ENCODE measurements at places on chromosomes 16 and 17.

DNA sequence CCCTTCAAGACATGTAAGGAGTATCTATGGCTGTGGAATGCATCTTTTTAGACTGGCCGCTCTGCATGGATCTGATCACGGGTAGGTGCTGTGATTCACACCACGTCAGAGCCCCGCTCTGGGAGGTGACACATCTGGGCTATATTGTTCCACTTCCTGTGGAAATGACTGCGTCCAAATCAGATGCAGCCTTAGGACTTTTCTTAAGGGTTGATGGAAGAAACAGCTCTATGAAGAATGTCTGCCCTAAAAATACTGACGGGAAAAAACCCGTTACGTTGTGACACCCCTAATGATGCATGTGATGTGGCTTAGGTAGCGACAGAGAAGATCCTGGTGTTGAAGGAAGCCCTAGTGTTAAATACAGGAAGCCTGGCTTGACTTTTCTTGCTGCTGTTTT is 12.2 kb downstream of the BANP start:
- no peak for DNase-seq

GRCh38 chr17:49887086-49887743 is 39.3 kb upstream of the TAC4 start:
- DNase-seq, result no peak

DNA sequence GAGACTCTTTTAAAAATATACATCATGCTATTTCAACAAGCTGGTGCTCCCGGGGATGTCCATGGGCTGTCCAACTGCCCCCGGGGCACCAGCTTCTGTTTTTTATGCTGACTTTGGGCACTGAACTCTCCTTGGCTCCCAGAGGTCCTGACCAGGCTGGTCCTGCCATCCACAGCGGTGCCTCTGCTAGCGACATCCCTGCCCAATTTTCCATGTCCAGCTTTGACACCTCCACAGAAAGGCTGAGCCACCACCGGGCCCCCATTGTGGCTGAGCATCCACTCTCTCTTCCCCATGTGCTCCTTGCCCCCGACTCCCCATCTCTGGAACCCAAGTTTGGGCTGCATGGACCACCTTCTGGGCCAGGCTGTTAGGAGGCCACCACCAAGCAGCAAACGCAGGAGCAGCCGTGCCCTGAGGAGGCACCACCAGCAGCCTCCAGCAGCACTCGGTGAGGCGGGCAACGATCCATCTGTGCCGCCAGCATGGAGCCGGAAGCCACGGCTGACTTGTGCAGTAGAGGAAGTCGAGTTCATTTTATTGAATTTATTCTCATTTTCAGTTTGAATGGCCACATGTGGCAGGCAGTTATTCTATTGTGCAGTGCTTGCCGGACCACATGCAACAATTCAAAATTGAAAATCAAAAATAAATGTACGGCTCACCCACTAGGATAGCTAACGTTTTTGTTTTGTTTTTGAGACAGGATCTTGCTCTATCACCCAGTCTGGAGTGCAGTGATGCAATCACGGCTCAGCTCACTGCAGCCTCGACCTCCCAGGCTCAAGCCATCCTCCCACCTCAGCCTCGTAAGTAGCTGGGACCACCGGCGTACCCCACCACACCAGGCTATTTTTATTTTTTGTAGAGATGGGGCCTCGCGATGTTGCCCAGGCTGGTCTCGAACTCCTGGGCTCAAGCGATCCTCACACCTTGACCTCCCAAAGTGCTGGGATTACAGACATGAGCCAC is 2.8 kb upstream of the MEAK7 start:
- DNase-seq, result peak; percentile 59

GRCh38 chr17:46876926-46877325 is 25.5 kb downstream of the WNT9B start:
- DNase-seq, result no peak

DNA sequence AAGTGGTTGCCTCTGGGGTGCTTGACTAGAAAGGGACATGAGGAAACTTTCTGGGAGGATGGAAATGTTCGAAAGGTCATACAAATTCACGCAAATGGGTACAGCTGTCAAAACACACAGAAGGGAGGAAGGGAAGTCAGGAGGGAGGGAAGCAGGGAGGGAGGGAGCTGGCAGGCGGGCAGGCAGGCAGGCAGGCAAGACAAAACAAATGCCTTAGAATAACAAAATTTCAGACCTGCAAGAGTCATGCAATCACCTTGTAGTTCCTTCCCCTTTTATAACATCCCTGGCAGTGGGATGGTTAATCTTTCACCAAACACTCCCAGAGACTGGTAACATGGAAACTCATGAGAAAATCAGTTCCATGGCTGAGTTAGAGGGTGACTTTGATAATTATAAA is 189.2 kb downstream of the STX8 start:
- no peak for DNase-seq

DNA sequence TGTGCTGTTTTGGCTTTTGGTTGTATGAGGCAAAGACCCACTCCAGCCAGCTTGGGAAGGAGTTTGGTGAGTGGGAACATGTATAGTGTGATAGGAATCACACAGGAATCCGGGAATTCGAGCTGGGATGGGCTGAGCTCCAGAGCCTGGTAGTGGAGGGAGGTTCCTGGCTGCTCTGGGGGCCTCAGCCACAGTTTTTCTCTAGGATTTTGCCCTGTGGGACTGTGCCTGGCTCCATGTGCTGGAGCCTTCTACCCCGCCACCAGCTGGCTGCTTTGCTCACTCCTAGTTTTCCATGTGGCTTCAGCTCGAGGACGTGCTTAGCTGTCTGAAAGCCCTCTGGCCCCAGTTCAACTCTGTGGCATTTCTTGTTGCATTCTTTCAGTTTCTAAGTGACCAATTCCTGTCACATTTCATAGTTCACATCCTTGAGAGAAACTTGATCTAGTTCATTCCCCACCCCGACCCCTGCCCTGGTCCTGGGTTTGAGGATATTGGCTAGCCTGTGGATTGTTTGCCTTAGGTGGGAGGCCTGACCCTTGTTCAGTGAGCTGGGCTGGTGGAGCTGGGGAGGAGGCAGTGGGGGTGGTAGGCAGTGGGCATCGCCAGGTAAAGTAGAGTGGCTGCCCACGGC is 5.0 kb downstream of the SEC14L1 start:
- DNase-seq, result no peak

GRCh38 chr16:14088155-14088753 is 17.1 kb downstream of the MRTFB start:
- DNase-seq, result no peak

DNA sequence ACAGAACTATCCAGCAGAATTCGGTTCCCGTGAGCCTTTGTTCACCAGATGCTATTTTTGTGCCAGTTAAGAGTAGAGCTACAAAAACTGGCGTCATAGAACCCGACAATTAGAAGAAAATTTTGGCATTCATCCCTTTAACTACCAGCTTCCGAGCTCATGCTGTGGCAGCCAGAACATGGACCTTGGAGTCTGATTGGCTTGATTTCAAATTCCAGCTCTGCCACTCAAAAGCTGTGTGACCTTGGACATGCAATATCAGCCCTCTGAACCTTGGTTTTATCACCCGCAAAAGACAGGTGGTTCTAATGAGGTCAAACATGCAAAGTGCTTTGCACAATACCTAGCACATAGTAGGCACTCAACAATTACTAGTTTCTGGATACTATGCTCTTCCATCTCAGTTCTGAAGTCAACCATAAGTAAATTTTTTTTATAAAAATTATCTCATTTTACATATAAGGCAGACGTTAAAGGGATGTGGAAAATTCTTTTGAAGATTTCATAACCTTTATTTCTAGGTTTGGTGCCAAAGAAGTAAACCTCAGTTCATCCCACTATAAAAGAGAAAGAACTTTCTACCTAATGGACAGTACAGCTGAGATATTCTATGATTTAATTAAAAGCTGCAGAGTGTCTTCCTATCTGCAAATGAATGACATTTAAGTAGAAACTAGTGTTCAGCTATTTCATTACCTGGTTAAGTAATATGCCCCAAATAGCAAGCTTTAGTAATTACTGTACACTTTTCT is 331.5 kb downstream of the HAPSTR1 start:
- DNase-seq, result no peak

- DNase-seq, result no peak
Measured at GRCh38 chr16:14672403-14672971, 21.6 kb downstream of the PLA2G10 start.

DNA sequence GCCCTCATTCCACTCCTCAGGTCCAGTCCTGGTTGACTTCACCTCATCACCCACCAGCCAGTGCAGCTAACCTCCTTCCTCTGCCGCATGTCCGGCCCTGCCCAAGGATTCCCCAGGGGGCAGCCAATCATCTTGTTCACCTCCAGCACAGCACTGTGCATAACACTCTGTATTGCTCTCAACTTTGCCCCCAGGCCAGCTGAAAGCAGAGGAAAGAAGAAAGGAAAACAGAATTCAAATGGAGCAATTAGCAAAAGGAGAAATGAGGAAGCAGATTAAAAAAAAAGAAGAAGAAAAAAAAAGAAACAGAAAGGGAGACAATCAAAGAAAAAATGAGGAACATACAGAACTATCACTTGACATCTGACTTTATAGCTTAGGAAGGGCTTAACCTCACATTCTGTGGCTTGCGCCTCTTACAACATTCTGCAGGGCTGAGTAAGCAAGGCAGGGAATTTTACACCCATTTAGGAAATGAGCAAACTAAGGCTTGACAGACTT is 26.1 kb downstream of the GAS7 start:
- peak; percentile 53 for DNase-seq

GRCh38 chr16:15648135-15648730 is 1.8 kb upstream of the NDE1 start:
- no peak for DNase-seq

- no peak for DNase-seq
Measured at GRCh38 chr17:7218758-7219157, 878 bp downstream of the DLG4 start.

GRCh38 chr17:58121925-58122324 is 26.3 kb upstream of the OR4D1 start:
- DNase-seq, result peak; percentile 72

DNA sequence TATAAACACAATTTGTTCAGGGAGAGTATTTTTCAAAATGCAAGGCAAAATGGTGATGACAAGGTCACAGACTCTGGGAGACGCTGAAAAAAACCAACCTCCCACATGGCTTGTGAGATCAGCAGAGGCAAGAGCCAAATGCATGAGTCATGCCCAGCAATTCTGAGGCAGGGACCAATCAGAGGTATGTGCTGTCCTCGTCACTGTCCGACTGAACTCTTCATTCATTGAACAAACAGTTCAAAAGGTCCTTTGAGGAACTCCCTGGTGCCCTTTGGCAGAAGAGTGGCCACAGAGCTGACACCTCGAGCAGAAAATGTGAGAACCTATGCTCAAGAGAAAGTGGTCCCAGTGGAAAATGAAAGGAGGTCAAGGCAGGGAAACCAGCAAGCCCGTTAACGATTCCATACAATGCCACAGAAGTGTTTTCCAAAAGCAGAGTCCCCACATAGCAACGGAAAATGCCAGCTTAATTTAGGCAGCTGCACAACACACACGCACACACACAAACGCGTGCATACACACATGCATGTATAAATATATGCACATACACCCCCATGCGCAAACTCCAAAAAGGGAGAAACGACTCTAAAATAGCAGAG is 50.9 kb downstream of the CDH11 start:
- DNase-seq, result no peak

- DNase-seq, result no peak
Measured at GRCh38 chr16:88511906-88512305, 58.3 kb upstream of the ZC3H18 start.

DNA sequence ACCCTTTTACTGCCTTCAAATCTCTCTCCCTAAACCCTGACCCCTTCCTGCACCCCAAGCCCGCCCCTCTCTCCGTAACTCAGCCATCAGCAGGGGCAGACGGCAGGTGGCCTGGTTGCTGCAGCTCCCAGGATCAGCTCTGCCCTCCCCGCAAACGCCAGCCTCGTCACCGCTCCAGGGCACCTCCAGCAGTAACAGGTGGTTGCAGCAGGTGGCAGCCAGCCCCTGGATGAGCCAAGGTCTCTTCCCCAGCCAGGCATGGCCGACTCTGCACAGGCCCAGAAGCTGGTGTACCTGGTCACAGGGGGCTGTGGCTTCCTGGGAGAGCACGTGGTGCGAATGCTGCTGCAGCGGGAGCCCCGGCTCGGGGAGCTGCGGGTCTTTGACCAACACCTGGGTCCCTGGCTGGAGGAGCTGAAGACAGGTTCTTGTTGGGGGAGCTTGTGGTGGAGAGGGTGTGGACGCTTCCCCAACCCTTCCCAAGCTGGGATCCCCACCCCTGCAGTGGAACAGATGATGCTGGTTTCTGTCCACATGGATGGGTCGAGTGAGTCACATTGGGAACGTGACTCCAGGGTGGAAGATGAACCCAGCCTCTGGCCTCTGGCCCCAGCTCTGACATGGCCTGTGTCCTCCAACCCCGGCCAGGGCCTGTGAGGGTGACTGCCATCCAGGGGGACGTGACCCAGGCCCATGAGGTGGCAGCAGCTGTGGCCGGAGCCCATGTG is 558 bp downstream of the HSD3B7 start:
- no peak for DNase-seq

GRCh38 chr16:48535831-48536613 is 74.0 kb downstream of the N4BP1 start:
- DNase-seq, result peak; percentile 72

DNA sequence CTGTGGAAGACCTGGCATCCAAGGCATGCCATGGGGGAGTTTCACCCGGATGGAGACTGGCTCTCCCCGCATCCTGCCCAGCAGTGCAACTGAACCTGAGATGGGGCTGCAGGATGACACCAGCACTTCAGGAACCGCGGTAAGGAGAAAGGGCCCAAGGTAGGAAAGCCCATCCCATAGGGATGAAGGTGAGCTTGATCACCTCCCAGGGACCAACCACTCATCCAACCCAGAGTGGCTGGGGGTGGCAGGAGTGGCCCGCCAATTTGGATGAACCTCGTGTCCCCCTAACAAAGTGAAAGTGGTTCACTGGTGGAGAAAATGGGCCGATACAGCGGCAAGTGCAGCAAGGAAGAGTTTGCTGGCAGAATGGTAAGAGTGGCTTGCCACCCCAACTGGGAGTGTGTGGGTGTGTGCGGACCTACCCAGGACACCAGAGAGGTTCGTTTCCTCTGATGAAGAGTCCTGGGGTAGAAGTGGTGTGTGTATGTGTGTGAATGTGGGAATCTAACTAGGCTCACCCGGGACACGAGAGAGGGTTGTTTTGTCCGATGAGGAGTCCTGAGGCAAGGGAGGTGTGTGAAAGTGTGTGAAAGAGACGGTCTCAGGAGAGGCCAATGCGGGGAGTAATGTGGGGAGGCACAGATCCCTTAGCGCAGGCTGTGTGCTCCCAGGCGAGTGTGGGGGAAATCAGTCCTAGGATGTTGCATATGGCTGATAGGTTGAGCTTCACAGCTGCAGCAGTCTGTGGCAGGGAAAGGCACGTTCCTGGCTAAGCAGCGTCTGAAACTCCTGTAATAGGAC is 22.6 kb downstream of the ACSM1 start:
- no peak for DNase-seq

DNA sequence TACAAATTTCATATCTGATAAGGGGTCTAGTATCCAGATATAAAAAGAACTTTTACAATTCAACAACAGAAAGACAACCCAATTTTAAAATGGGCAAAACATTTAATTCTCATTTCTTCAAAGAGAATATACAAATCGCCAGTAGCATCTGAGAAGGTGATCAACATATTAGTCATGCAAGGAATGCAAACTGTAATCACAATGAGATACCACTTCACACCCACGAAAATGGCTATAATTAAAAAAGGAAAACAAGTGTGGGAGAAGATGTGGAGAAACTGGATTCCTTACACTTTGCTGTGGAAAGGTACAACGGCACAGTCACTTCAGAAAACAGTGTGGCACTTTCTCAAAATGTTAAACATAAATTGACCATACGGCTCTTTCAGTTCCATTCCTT is 168.2 kb downstream of the VPS53 start:
- DNase-seq, result no peak
